ENCODE measurements at places on chromosomes 3 and 15.

GRCh38 chr3:139427283-139428060, 38.0 kb upstream of the COPB2 start:
- no peak for DNase-seq

DNA sequence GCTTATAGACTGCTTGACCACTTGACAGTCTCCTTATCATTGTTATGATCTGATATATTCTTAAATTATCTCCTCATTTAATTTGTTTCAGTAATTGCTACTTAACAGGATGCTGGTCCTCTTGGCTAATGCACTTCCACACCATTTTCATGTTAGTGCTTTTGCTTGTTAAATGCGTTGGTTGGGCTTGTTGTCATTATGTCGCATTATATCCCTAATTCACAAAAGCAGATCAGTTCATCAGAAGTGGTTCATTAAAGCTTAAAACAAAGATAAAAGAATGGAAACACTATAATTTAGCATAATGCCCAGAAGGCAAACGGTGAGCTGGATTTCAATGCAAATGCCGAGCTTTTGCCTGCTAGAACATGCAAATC, 17.1 kb upstream of the EHHADH start:
- no peak for DNase-seq

DNA sequence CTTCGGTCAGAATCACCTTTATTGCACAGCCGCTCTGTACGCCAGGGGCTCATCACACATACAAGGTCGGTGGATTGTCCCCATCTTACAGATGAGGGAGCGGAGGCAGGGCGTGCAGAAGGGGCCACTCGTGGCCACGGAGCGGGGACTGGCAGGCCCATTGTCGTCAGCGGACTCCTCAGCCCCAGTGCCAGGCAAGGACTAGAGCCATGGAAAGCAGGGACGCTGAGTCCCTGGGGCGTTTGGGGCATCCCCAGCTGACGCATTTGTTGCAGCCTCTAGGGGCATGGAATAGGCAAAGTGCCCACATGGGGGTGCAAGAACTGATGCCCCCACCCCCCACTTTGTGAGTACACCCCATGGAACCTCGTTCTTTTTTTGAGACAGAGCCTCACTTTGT, 29.8 kb upstream of the FURIN start:
- no peak for DNase-seq

DNA sequence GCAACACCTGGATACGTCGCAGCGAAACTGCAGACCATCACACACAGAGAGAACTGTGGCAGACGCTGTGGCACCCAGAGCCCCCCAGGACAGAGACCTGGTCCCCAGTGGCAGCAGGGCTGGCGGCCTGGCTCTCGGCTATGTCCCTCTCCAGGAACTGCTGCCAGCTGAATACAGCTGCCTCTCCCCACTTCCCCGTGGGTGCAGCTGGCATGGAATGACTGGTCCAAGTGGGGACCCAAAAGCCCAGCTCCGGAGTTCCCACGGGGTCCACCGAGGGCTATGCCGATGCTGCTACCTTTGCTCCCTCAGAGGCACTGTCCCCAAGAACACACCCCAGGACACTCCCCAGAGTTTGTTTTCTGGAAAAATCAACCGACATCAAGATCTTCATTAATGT, 67.8 kb upstream of the GATA2 start:
- DNase-seq: no peak

DNA sequence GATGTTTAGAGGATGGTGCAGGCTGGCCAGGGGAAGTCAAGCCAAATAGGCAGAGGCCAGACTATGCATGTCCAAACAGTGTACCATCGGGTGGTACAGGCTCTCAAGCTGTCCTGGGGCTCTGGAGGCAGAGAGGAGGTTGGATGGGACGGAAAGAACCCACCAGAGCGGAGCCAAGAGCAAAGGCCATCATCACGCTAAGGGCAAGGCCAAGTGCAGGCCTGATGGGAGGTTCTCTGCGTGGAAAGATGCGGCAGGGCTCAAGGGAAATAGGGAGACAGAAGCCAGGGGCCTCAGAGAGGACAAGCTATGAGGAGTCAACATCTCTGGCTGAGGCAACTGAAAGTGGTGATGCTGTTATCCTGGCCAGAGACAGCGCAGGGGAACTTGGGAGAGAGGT, 102.7 kb downstream of the ASB7 start:
- no peak for DNase-seq

GRCh38 chr15:35540885-35541284, 5.1 kb downstream of the DPH6 start:
- no peak for DNase-seq

DNA sequence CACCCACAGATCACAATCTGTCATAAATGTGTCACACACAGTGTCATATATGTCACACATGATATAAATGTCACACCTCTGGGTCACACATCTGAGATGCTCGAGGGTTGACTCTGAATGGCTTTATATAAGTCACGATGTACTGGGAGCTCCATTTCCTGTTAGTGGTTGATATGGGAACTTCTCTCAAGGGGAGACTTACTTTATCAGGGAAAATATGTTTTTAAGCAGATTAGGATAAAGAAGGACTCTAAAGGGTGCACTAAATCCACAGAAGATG, 83.9 kb upstream of the MEF2A start:
- DNase-seq: no peak

DNA sequence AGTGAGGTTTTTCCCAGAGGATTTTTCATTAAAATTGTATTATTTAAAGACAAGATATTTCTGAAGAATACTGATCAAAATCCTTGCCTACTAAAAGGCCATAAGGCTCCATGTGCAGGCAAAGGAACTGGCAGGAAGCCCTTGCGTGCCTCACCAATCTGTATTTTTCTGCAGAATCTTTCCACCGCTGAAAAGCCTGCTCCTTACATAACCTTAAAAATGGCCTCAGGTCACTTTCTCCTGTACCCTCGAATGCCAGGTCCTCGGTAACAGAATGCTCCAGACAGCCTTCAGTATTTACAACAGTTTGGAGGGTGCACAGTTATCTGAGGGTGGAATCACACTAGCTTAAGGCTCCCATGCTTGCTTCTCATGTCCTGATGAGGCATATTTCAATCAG, 3.2 kb downstream of the MORC1 start:
- no peak for DNase-seq

- no peak for DNase-seq
These were observed 3.0 kb downstream of the PPM1L start for GRCh38 chr3:160758929-160759577.

- no peak for DNase-seq
These were observed 3.8 kb upstream of the ZNF385D start for GRCh38 chr3:21754839-21755238.

DNA sequence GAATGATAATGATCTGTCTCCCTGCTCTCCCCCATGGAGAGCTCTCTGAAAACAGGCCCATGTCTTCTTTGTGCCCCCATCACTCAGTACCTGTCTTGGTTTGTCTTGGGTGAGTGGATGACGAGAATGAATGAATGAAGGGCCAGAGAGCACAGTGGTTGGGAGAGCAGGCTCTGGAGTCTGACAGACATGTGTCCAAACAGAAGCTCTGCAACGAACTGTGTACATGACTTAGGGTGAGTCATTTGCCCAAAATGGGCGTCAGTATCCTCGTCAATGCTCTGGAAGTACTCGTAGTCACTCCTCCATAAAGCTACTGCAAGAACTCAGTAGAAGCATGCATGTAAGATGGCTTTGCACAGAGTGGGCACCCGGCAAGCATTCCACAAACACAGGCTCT, 170.2 kb upstream of the TLE3 start:
- DNase-seq: no peak

DNA sequence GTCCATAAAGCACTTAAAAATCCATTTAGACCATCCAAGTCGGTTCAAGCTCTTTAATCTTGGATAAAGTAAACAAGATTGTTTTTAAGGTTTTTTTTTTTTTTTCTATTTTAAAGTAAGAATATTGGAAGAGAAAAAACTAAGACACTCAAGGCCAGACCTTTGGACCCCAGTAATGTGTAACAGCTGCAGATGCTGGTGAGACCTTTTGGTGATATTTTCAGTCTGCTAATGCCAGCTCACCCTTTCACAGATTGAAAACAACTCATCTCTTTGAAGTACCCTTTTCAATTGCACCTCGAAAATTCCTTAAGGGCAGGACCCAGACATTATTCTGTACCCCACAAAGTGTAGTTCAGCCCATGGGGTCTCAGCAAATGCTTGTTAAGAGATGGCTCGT, 260.7 kb upstream of the CTNNB1 start:
- no peak for DNase-seq

DNA sequence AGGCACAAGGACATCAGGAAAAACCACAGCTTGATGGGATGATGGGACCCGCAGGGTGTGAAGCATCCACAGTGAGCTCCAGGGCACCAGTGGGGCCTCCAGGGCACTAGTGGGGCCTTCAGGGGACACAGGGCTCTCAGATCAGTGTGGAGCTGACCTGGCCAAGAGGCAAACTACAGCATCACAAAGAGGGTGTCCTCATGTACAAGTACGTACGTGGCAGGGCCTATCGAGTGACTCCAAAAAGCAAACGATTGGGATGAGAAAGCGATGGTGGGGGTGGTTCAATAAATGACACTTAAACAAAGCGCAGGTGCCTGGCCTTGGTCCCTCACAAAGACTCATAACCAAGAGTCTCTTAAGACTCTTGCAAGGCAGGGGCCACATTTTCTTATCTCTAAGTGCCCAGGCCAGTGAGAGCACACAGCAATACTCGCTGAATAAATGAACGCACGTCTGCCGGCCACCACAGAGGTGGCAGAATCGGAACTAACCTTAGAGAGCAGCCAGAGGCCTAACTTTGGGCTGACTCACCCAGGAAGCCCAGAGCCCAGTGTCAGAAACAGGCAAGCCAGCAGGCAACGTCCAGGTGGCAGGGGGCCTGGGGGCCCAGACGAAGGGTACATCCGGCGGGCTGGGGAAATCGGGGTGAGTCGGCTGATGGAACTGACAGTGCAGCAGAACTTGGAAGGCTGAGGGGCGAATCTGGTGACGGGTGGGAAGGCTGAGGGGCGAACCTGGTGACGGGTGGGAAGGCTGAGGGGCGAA, 8.7 kb downstream of the PCSK6 start:
- DNase-seq: no peak

DNA sequence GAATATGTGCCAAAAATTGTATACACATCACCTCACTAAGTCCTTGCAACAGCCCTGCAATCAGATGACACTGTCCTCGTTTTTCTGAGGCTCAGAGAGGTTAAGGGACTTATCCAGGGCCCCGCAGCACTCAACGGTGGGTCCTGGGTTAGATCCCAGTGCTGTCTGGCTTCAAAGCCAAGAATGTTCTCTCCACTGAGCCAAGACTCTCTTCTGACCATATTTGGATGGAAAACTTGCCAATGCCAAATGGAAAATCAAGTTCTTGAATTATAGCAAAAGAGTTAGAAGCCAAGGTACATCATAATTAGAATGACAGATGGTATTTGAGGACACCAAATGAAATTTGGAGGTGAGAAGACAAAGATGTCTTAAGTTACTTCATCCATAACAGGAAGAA, 75.9 kb downstream of the NCEH1 start:
- DNase-seq: no peak

- DNase-seq: no peak
These were observed 185.1 kb upstream of the SLCO3A1 start for GRCh38 chr15:91668370-91668769.

DNA sequence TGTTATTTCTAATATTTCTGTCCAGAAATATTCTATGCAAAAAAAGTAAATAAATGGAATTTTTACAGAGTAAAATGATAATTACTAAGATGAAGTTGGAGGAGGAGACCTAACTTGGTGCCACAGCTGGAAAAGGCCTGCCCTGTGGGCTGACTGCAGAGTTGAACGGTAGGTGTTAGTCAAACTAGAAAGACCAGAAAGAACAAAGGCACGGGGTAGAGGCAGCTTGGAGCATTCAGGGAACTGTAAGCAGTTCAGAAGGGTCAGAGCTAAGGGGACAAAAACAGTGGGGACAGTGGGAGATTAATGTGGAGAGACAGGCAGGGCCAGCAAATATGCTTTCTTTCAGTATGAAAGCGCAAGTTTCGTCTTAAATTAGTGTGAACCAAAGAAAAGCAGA, 39.3 kb upstream of the PTPRG start:
- no peak for DNase-seq

Measured in T1000 (cell line).